ENCODE measurements at places on chromosomes 7 and 10. TPM values are rescaled to one million over a fixed set of nuclear protein-coding genes. Genes with fewer than 3 reads are reported as not detected.

Gene LRRN3
- total RNA-seq: not detected

Gene SLC29A4
- total RNA-seq: 15.6 TPM

Gene CUBN
- total RNA-seq: 0.06 TPM

Gene KDM7A
- 2.2 TPM for total RNA-seq

Gene PNLIP
- total RNA-seq: 0.28 TPM

Gene ANXA8
- 29.3 TPM for total RNA-seq

Gene TMEM106B
- 30.5 TPM for total RNA-seq

Gene TMEM196
- not detected for total RNA-seq

Gene CUX1
- total RNA-seq: 47.8 TPM

Gene BICC1
- 25.8 TPM for total RNA-seq

Gene RAB19
- not detected for total RNA-seq

Gene AZGP1
- not detected for total RNA-seq

Gene TRIL
- total RNA-seq: not detected

Gene ABLIM1
- 35.9 TPM for total RNA-seq

Gene CHST3
- 61.9 TPM for total RNA-seq

Gene HECTD2
- 2.9 TPM for total RNA-seq

Gene TMEM225B
- 0.92 TPM for total RNA-seq

Gene FBXW4
- 19.2 TPM for total RNA-seq

Gene ATRNL1
- total RNA-seq: 0.32 TPM

Gene CPED1
- not detected for total RNA-seq

Gene GSTO2
- 1.5 TPM for total RNA-seq

Gene SLC26A4
- 0.14 TPM for total RNA-seq
